ENCODE measurements at places on chromosomes 6 and 20.

DNA sequence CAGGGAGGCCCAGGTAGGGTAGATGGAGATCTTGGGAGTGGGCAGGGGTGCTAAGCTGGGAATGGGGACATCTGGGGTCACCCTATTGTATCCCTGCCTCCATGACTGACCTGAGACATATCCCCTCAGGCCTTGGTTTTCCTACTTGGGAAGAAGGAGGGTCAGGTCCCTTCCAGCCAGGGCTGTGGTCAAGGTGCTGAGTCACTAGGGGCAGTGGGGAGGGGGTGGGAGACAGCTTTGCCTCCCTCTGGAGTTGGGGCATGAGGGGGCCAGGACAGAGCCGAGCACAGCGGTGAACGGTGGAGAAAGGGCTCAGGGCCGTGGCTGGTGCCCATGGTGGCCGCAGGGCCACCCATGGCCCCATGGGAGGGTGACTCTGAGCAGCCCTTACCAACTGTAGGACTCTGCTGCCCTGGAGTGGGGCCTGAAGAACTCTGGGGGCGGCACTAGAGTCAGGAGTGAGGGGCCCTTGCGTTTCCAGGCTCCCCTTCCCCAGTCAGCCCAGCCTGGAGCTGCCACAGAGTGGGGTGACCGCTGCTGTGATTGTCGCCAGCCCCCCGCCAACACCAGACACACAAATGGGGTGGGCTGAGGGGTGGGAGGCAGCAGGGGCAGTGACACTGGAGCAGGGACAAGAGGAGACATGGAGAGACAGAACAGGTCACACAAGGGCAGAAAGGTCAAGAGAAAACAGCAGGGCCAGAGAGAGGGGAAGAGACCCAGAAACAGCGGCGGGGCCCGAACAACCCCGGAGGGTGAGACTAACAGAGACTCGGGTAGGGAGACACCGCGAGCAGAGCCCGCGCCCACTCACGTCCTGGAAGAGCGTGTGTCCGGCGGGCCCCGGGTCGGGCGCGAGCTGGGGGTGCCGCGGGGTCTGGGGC lies 576 bp downstream of the NECAB3 start:
- no peak for DNase-seq

GRCh38 chr6:90870561-90870960 lies 283.7 kb upstream of the MAP3K7 start:
- DNase-seq, result no peak

DNA sequence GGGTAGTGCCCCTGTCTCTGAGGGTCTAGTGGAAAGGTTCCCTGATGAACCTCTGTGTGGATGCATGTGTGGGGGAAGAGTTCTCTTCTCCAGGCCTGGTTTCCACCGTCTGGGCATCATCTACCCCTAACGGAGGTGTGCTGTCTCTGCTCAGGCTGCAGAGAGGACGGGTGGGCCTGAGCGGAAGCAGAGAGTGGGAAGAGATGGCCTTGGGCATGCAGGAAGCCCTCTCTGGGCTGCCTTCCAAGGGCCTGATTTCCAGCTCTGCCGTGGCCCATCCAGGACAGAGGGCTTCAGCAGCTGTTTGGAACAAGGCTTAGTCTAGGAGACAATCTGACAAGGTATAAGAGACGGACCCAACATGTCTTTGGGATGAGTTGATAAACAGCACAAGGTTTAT lies 220.1 kb upstream of the DTNBP1 start:
- DNase-seq, result no peak

GRCh38 chr6:34070315-34071135 lies 75.4 kb downstream of the GRM4 start:
- DNase-seq, result no peak

DNA sequence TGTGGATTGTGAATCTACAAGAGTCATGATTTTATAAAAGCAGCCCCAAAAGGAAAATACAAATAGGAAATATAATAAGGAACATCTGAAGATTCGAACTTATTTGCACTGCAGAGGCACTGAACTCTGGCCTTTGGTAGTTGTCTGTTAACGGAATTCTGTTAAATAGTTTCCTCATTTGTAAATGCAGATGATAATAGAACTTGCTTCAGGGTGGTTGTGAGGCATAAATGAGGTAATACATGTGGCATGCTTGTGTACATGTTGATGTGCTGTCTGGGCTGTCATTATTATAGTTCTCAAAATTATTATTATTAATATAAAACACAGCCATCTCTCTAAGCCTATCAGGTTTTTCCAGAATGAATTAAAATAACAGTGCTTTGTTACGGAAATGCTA lies 302.0 kb downstream of the NRN1 start:
- DNase-seq, result no peak

- no peak for DNase-seq
Measured at GRCh38 chr20:42954951-42955350, 234.8 kb downstream of the PTPRT start.

DNA sequence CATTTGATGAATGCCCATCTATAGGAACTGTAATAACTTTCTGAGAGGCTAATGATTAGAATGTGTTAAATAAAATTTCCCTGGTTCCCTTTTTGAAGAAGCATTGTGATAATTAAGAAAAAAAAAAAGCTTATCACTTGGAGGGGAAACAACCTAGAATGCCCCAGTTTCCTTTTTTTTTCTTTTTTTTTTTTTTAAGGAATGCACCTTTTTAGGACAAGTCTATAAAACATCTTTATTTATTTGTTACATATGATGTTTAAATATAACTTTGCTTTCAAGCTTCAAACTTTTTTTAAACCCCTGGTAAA lies 7.3 kb upstream of the MRPS10 start:
- no peak for DNase-seq

DNA sequence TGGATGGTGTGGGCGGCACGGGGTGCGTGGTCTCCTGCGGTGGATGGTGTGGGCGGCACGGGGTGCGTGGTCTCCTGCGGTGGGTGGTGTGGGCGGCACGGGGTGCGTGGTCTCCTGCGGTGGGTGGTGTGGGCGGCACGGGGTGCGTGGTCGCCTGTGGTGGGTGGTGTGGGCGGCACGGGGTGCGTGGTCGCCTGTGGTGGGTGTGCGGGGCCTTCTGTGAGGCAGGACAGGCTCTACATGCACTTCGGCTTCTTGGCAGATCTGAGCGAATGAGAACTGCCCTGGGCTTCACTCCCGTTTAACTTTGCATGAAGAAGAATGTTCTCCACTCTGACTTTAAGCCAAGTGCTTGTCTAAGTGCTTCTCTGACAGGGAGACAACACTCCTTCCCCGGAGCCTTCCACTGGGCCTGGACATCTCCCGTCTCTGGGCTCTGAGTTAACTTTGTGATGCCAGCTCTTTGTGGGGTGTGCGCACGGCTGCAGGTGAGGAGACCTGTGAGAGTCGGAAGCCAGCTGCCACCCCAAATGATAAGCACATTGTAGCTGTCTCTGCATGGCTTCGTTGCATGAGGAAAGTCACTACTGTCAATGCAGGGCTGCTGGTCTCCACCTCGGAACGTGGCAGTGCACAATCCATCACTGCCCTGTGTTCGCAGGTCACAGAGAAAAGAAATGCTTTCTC lies 244.8 kb downstream of the DLL1 start:
- DNase-seq, result no peak

DNA sequence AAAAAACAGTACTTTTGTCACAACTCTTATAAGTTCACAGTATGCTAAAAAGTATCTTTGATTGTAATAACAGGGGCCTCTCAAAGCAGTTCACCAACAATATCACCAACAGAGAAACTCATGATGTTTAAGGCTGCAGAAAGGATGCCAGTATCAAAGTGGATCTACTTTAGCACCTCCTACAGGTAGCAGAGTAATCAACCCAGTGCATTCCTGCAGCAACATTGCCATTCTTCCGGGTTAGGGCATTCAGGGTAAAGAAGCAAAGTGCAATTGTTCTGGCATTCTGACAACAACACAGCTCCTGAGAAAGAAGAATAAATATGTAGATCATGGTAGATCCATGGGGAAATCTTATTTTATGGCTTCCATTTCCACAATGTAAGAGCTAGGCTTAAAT lies 7.6 kb upstream of the SLC17A4 start:
- DNase-seq, result no peak

DNA sequence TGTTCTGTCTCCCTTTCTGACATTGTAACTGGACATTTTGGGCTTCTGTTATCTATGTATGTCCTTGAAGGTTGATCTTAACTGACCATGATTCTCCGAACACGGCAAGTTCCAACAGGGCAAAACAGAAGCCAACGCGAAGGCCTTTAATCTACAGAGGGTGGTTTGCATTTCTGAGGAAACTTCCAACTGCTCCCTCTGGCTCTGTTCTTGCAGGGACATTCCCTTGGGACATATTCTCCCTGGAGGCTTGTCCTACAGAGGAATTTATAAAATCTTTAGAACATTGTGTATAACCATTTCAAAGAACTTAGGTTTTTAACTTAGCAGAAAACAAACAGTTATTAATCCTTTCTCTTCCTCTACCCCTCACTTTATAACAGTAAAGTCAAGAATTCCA lies 189.0 kb upstream of the CDYL start:
- DNase-seq, result no peak

GRCh38 chr6:133855276-133855990 lies 33.5 kb upstream of the TCF21 start:
- DNase-seq, result no peak

GRCh38 chr6:148915810-148916209 lies 169.0 kb downstream of the UST start:
- no peak for DNase-seq

- DNase-seq, result no peak
Measured at GRCh38 chr20:44954211-44954610, 6.0 kb downstream of the TOMM34 start.

DNA sequence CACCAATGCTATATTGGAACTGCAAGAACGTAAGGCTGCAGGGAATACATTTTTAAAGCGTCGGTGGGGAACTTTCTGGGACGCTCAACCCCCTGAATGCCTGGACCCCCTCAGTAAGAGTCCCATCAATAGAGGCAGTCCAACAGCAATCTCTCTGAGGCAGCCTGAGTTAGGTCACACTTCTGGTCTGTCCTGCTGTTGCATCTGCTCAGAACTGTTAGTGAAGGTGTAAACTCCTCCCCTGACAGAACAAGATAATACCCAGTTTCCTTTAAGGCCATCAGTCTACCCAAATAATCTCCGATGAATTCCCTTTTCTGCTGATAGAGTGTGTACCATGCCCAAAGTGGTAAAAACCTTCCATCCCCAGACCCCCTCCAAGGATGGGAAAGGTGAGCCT lies 1.1 kb upstream of the RNGTT start:
- DNase-seq, result no peak

Measured in activated gamma-delta T cell (primary cell).